SJCRH30 (cell line): ENCODE measurements at places on chromosomes 16 and 17. TPM values are rescaled to one million over a fixed set of nuclear protein-coding genes. Genes with fewer than 3 reads are reported as not detected.

DNA sequence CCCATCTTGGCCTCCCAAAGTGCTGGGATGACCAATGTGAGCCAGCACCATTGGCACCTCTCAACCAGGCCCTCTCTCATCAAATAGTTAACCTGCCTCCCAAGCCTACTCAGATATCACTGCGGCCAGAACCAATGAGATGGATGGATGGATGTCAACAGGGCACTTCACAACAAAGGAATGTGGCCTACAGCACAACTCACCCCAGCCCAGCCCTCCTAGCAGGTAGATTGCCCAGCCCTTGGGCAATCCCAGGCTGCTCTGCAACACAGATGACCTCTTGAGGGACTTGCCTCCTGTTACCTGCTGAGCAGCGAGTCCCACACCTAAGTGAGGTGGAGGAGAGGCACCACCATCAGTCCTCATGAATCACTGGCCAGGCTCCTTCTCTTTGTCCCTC lies 22.6 kb upstream of the KIFC3 start:
- DNase-seq, result no peak

- DNase-seq, result peak; percentile 33
These were observed 3.4 kb upstream of the MLLT6 start for GRCh38 chr17:38701504-38702165.

DNA sequence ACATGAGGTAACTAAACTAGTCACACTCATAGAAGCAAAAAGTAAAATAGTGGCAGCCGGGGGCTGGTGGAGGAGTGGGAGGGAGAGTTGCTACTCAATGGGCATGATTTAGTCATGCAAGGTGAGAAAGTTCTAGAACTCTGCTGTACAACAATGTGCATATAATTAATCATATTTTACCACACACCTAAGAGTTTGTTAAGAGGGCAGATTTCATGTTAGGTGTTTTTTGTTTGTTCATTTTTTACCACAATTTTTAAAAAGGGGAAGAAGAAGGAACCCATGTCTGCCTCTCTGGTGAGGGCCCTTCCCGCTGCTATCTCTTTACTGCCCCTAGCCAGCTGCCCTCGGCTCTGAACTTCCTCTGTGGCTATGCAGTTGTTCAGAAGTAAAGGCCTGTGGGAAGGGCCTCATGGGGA lies 11.2 kb downstream of the CD300LB start:
- no peak for DNase-seq

DNA sequence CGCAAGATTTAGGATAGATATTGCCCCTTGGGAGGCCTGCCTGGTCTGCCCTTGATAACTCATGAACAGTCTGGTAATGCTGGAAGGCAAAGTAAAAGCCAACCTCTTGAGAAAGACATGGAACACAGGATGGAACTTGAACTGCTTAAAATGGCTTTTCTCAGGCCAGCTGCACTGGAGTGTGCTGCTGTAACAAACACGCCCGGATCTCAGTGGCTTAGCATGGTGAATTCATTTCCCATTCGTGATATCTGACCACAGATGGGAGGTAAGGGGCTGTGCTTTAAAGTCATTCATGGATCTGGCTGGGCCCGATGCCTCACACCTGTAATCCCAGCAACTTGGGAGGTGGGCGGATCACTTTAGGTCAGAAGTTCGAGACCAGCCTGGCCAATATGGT lies 113.2 kb downstream of the WWOX start:
- DNase-seq, result no peak

GRCh38 chr17:7837408-7838088 lies 3.5 kb downstream of the KDM6B start:
- no peak for DNase-seq

DNA sequence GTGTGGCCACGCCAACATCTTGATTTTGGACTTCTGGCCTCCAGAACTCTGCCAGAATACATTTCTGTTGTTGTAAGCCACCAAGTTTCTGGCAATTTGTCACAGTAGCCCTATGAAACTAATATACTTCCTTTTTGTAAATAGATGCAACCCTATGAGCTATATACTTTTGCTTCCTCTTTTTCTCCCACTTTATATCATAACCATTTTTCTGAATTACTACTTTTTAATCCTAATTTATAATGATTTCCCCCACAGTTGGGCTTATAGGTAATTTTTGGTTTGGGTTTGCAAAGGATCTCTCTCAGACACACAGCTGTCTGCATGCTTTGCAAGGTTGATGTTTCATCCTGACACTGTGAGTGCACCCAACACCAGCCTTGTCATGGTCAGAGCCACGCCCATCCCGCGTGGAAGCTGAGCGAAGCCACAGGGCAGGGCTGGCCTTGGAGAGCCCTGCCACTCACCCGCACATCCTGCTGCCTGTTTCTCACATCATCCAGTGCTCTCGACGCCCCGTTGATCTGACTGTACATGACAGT lies 5.8 kb downstream of the TRIM25 start:
- no peak for DNase-seq

DNA sequence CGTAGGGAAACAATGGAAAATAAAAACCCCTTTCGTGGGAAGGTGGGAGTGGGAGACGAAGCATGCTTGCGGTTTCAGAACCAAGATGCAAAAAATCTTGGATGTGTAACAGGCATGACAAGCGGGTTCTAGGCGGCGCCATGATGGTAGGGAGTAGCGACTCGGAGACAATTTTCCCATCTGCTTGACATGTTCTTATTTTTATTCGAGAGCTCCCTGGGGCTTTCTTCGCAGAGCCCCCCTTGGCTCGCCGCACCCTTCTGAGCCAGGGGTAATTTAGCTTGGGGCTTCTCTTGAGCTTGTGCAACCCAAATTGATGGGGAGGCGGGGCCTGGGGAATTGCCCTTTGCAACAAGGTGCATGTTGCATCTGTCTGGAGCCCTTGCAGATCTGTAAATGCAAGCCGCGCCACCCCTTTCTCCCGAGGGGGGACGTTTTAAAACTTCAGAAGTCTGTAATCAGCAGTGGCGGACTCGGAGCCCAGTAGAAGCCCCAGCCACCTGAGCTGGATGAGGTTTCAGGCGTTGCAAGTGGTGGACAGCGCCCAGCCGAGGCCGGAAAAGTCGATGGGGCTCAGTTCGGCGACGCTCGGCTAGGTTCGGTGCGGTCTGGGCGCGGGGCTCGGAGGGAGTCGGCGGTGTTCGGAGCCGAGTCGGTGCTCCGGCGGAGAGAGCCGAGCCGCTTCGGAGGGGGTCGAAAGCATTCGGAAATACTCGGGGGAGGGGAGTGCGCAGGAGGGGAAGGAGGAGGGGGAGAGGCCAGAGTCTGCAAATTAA lies 2.9 kb downstream of the GNAO1 start:
- DNase-seq, result no peak

DNA sequence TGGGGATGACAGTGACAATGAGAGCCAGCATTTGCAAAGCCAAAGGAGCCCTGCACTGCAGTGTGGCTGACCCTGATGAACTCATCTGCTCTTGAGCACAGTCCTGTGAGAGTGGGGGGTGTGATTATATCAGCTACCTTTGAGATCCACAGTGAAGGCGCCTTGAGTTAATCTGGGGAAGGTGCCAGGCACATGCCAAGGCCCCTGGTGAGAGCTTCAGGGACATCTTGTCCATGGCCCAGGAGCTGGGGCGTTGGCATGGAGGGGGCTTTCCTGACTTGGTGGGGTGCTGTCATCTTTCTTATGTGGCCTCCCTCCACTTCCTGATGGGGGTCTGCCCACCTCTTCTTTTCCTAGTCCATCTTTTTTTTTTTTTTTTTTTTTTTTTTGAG lies 86.5 kb downstream of the SNX29 start:
- no peak for DNase-seq

DNA sequence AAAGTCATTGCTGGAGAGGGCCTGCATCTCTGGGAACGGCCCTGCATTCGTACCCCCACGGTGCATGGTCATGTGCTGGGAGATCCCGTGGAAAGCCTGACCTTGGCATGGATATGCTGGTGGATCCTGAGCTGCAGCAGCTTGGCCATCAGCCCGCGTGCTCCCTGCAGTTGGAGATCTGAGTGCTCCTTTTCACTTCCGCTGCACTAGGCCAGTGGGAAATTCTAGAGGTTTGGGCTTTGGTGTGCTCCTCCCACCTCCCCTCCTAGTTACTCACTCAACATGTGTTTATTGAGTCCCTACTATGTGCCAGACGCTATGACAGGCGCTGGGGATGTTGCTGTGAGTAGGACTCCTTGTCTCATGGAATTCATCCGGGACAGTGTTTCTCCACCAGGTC lies 91.1 kb downstream of the RGS9 start:
- no peak for DNase-seq

GRCh38 chr17:62164747-62165722 lies 100.0 kb upstream of the MED13 start:
- no peak for DNase-seq

DNA sequence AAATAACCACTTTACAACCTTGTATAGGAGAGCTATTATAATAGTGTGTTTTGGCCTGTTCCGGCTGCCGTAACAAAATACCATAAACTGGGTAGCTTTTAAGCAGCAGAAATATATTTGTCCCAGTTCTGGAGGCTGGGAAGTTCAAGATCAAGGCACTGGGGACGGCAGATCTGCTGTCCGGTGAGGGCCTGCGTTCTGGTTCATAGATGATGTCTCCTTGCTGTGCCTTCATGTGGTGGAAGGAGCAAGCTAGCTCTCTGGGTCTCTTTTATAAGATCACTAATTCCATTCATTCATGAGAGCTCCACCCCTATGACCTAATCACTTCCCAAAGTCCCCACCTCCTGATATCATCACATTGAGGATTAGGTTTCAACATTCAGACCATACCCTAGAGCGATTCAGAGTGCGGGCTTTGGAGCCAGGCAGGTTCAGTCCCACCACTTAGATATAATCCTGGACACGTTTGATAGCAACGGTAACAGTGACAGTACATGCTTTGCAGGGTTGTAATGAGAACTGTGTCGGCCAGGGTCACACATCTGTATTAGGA lies 76.2 kb upstream of the ZFHX3 start:
- DNase-seq, result peak; percentile 3

DNA sequence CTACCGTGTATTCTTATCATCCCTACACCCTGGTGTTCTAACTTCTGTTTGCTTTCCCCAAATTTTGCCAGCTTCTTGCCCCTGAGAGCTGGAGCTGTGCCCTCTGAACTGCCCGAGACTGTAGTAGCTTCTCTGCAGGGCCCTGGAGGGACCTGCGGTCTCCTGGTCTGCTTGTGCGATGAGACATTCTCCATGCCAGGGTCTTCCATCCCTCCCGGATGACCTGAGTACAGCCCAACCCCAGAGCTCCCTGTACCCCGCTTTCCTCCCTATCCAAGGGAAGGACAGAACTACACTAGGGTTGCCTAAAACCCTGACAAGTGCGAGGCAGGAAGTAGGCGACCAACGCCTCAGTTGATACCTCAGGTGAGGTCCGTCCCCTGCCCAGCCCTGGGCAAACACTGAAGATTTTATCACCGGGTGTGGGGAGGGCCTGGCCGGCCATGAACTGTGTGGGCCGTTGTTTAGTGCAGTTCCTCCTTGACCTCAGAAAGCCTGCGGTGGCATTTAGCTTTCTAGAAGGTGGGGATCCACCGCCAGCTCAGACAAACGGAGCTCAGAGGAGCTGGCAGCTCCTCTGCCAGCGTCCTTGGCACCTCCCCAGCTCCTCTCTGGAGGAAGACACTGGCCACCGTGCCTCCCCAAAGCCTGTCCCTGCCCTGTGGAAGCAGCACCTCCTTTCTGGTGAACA lies 13.7 kb downstream of the CANT1 start:
- DNase-seq, result no peak

The KIFC3 gene
- 11.4 and 11.8 TPM in 2 replicates for total RNA-seq

The SKAP1 gene
- total RNA-seq, result not detected in 2 replicates

The C1QTNF1 gene
- total RNA-seq, result 45.7 and 48.3 TPM in 2 replicates

The NMT1 gene
- 69.9 and 72.0 TPM in 2 replicates for total RNA-seq

The PRSS21 gene
- not detected in 2 replicates for total RNA-seq

The KRT40 gene
- not detected in 2 replicates for total RNA-seq
